ENCODE measurements at places on chromosomes 11 and 22.

- DNase-seq, result no peak
These were observed 561 bp downstream of the PGM2L1 start for GRCh38 chr11:74397501-74398243.

DNA sequence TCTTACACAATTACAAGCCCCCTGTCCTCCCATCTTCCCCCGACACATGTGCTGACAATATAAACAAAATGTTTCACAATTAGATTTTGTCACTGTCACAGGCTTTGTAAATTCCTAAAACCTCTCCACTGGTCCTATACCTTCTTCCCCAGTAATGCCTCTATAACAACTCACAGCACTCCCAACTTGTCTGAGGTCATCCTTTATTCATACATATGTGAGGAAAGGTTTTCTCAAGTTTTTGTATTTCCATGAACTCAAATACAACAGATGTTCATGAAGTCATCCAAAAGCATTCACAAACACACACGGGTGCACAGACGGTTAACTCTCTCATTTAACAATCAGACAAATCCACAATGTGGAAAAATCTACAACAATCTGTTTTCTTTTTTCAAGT is 1.9 kb downstream of the OR52H1 start:
- no peak for DNase-seq

DNA sequence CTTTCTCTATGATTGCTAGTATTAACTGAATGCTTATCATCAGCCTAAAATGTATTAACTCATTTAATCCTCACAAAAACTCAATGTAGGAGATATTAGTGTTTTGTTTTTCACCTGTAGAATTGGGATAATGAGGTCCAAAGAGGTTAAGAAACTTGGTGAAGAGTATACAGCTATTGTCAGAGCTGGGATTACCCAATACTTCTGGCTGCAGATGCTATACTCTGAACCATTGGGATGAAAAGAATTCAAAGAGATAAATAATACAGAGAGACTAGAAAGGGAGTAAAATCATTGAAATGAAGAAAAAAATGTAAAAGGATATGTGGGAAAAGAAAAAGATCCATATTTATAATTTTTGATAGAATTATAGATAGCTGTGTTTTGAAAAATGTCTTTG is 137.1 kb downstream of the TRPC6 start:
- no peak for DNase-seq

GRCh38 chr11:77517753-77518152 is 43.9 kb upstream of the PAK1 start:
- DNase-seq, result no peak

DNA sequence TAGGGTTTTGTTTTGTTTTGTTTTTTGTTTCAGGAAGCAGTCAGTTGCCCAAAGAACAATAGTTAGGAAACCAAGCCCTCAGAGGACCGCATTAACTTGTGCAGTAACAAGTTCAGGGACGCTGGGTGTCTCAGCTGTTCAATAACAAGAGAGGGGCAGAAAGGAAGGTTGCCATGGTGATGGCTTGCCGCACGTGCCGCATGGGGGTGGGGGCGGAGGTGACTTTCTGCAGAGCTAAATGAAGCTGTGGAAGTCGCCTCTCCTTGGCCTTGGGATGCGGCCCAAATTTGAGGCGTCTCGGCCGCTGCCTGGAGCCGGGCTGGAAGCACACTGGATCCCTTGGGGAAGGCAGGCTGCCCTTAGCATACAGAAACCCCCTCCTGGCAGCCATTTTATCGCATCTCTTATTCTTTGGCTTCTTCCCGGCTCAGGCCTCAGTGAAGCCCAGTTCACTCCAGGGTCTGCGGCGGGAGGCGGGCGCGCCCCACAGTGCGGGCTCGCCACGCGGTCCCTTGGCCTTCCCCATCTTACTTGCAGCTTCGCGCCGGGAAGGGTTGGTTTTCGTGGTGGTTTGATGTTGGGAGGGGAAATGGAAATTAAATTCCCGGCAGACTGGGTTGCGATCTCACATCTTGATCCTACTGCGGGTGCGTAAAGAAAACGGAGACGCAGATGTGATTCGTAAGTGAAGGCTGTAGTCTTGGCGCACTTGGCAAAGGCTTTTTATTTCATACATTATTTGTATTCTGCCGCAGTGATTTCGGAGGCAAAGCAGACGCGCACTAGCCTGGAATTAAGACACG is 94.3 kb downstream of the SLC17A6 start:
- DNase-seq, result no peak

GRCh38 chr11:118572981-118573550 is 857 bp downstream of the ARCN1 start:
- no peak for DNase-seq

GRCh38 chr11:44879432-44879831 is 71.3 kb downstream of the TP53I11 start:
- DNase-seq, result no peak
